ENCODE measurements at places on chromosomes 3 and 15. TPM values are rescaled to one million over a fixed set of nuclear protein-coding genes. Genes with fewer than 3 reads are reported as not detected.

DNA sequence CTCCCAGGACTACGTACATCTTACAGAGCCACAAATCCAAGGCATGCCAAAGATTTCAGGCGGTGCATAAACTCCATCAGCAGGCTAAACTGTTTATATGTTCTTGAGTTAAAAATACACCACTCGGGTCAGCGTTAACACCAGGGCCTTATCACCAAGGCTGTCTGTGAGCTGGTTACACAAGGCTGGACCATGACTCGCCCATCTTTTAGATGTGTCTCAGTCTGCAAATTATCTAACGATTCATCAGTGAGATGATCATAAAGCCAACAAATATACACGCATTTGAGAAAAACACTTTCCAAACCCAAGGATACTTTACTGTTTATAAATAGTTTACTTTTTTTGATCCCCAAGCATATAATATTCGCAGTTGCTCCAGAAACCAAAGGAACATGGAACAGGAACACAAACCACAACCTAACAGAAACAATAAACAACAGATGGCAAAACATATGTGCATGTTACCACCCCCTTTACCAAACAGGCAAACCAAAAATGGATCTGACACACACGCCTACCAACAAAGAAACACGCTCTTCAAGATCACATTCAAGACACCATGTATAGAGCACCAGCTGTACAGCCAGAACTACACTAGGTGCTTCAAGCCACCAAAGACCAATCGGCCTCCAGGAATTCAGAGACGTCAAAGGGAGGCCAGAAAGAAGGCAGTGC is 15.4 kb downstream of the LRIG1 start:
- no peak for DNase-seq

The VEPH1 gene
- polyA plus RNA-seq, result not detected

DNA sequence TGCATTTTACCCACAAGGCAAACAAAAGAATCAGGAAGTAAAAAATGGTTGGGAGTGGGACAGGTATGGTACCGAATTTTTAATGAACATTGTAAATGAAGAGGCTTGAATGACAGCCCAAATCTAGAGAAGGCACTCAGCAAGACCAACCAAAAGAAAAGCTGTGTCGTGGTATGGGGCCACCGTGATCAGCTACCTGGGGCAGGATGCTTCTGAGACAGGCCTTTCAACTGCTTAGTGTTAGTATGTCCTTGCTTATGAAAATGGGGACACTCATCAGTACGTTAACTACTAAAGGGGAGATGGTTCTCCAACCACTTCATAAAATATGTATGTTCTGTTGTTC is 228.7 kb upstream of the ST8SIA2 start:
- no peak for DNase-seq

- DNase-seq, result no peak
Observed at GRCh38 chr3:171123915-171124314, 97.4 kb upstream of the SLC2A2 start.

DNA sequence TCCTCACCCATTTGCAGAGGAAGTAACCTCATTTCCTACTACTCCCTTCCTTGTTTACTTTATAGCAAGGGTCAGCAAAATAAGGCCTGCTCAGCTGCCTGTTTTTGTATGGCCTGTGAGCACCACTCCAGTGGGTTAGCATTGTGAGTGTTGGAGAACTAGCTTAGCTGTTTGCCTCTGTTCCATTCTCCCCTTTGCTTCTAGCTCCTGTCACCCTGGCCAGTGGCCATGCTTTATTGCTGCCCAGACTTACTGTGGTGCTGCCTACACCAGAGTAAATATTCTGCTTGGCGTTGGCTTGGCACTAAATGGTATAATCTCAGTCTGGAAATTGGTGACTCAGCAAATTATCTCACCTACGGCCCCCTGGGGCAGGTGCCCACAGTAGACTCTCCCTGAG is 8.8 kb downstream of the PDCD6IP start:
- no peak for DNase-seq

GRCh38 chr3:125194849-125195601 is 17.5 kb downstream of the SLC12A8 start:
- DNase-seq, result no peak

DNA sequence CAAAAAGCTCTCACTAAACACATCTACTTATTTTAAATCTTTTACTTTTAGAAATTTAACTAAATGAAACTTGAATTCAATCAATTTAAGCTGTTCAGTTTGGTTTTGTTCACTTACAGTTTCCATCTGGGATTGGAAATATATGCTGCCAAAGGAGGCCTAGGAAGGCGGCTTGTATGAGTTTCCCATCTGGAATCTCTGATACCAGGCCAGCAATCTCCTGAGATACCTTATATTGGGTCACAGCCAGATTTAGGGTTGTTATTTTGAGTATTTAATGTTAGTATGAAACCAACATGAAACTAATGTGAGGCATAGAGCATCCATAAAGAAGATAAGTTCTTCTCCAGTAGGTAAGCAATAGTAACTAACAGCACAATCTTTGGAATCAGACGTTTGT is 94.6 kb downstream of the GMNC start:
- DNase-seq, result no peak

- DNase-seq, result no peak
Observed at GRCh38 chr3:171792531-171792930, 17.8 kb downstream of the PLD1 start.

DNA sequence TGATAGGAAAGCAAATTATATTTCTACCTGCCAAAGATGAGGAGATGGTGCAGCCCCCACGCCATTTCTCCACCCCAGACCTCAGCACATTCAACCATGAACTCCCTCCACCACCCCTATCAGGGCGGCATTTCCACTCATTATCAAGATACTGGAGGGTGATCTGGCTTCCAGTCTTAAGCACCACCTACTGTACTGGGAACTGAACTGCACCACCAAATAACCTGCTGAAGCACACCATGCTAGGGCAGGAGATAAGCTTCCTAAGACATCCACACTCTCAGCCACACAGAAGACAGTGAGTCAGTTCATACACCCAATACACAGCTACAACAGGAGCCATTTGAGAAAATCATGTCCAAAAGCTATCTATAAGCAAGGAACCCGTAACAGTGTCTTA is 98.8 kb downstream of the FGF7 start:
- DNase-seq, result no peak

GRCh38 chr3:151766454-151766853 is 32.7 kb downstream of the AADACL2 start:
- no peak for DNase-seq

- DNase-seq, result no peak
Observed at GRCh38 chr3:4758249-4758860, 220.9 kb upstream of the BHLHE40 start.

DNA sequence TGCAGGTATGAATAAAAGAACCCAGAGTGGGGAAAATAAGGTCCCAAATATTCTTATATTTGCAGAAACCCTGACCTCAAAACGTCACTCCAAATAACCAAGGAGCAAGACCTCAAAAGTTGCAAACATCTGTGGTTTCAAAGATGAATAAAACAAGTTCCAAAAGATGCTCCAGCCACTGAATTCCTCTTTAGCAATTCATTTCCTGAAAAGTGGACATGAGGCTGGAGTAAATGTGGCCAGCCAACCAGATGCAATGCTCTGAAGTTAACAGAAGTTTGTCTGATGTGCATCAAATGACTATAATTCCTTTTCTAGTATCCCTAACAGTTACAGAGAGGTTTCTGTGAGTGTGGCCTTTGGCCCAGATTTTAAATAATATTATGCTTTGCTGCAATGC is 71.2 kb upstream of the WNT5A start:
- DNase-seq, result no peak

The GRK7 gene
- polyA plus RNA-seq, result not detected

The C3orf62 gene
- polyA plus RNA-seq, result 0.72 TPM

The GOLGA8S gene
- not detected for polyA plus RNA-seq

- DNase-seq, result no peak
Observed at GRCh38 chr3:39971559-39972031, 162.2 kb downstream of the MYRIP start.

GRCh38 chr3:47783673-47784072 is 2.0 kb upstream of the SMARCC1 start:
- DNase-seq, result no peak

GRCh38 chr15:93331545-93332167 is 242.6 kb upstream of the RGMA start:
- DNase-seq, result no peak

The FRMD5 gene
- polyA plus RNA-seq, result 1.1 TPM

- no peak for DNase-seq
Observed at GRCh38 chr3:20022954-20023622, 11.0 kb upstream of the PP2D1 start.

- no peak for DNase-seq
Observed at GRCh38 chr3:169857811-169858210, 11.9 kb downstream of the LRRC31 start.

GRCh38 chr3:41598402-41599126 is 363.3 kb downstream of the ULK4 start:
- no peak for DNase-seq

DNA sequence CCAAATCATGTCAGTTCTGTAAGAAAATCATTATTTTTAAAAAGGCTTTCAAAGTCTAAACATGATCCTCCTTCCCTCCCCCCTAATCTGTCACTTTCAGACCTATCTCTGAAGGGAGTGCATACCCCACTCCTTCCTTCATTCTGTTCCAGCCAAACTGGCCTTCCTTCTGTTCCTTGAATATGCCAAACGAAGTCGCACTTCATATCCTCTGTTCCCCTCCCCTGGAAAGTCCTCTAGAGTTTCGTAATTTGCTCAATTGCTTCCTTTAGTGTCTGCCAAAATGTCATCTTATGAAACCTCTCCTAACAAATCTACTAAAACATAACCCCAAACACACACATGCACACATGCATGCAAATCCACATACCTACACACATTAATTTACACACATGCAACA is 69.5 kb upstream of the TUSC7 start:
- DNase-seq, result no peak

- no peak for DNase-seq
Observed at GRCh38 chr15:52361975-52362494, 66.4 kb upstream of the MYO5C start.

DNA sequence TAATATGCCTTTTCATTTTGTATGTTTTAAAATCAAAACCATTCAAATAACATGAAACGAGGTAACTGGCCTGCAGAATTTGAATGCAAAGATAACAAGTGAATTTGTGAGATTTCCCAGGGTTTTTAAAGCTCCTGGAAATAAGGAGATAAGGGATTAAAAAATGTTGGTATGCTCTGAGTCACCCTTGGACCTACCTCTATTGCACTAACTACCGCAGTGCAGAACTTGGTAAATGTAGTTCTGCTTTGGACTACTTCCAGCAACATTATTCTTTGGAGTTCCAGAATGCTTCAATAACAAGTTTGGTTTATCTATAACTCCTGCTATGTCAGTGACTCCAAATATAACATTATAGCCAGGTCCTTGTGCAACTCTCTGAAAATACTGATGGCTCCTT is 201.7 kb downstream of the GAP43 start:
- DNase-seq, result no peak

DNA sequence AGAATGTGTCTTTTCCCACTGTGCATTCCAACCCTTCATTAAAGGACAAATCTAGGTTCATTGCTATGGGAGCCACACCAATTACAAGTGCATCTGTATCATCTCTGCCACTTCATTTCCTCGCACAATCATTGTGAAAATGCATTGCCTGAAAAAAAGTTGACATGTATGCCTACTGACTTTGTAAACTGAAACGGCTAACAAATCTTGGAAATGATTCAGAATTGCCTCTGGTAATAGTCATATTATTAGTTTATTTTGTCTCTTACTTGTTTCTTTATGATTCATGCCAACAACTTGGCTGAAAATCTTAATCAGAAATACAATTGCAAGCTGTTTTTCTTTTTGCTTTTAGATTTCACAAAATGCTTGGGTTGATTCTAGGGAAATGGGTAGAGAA is 497.1 kb downstream of the ZIC1 start:
- no peak for DNase-seq

Measured in CD4-positive, CD25-positive, alpha-beta regulatory T cell (primary cell).